ENCODE measurements at places on chromosomes 2 and 18.

GRCh38 chr2:19185086-19185485 is 173.3 kb downstream of the OSR1 start:
- no peak for DNase-seq

- DNase-seq = no peak
These were observed 54.6 kb downstream of the GALR1 start for GRCh38 chr18:77304268-77304667.

DNA sequence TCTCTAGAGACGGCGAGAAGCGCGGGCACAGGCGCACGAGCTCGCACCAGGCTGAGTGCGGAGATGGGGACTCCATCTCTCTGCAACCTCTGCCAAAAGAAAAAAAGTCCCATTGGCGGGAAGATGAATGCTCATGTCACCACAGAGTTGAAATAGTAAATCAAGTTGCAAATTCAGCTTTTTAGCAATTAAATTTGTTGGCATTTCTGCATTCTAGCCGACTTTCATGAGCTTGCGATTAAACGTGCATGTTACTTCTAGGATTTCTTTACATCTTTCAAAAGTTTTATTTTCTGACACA is 588 bp downstream of the CHAC2 start:
- no peak for DNase-seq

- no peak for DNase-seq
These were observed 44.9 kb downstream of the ZBTB14 start for GRCh38 chr18:5250603-5251002.

GRCh38 chr2:37642907-37643729 is 28.3 kb downstream of the CDC42EP3 start:
- no peak for DNase-seq

DNA sequence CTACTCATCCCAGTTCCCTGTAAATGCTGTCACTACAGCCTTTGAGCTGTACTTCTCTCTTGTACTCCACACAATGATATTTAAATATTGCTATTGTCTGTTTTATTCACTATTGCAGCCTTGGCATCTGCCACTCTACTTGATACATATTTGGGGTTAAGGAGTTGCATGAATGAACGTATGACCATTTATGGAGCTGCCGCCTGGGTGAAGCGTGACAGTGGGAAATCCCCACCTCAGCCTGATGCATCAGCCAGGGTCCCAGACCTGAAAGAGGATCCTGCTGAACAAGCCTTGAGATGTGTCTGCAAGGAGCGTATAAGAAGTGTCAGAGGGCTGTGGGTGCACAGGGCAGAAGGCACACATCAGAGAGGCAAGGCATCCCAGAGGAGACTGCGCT is 39.1 kb downstream of the MRPL35 start:
- no peak for DNase-seq

- DNase-seq = no peak
These were observed 59.0 kb upstream of the DNMT3A start for GRCh38 chr2:25400576-25401216.

DNA sequence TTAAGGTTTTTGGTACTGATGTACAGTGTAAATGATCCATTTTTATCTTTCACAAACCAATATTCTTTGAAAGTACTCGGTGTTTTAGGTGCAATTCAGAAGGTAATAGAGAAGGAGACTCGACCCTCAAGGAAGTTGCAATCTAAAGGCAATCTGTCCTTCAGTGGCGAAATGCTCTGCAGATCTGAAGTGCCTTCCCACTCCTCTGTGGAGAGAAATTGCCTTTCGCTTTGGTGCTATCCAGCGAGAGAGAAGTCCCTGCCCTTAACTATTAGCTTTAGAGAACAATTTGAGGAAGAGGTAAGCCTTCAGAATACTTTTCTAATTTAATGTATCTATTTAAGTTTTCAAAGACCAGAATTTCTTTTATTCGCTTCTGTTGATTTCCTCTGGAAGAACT is 371.8 kb upstream of the FANCL start:
- no peak for DNase-seq

- no peak for DNase-seq
These were observed 571.1 kb downstream of the TNS1 start for GRCh38 chr2:217431577-217432269.

DNA sequence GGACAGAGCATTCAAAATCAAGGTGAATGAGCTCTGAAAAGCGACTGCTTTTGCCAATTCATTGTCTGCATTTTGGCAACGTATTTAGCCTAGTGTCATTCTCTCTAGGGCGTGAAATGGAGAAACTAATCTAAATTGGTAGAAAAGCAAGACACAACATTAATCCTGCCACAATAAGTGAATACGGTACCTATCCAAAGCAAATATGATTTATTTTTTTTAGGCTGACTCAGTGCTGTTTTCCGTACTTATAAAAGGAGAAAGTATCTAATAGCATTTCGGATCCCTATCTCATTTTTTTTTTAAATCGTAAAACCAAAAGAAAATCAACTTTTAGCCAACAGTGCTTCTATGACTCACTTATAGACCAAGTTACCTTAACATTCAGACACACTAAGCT is 672.5 kb downstream of the LRP1B start:
- DNase-seq = no peak

DNA sequence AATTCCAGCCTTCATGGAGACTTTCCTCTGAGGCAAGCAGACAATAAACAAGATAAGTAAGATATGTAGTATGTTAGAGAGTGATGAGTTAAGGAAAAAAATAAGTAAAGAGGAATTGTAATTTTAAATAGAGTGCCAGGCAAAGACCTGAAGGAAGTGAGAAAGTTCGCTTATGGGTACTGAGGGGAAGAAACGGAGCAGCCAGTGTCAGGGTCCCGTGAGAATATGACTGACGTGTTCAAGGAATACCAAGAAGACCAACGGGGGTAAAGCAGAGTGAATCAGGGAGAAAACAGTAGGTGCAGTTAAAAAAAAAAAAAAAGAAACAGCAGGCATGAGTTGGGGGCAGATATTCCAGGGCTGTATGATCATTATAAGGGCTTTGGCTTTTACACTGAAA is 45.1 kb downstream of the ARHGEF33 start:
- no peak for DNase-seq

GRCh38 chr2:172693529-172694455 is 41.9 kb upstream of the RAPGEF4 start:
- no peak for DNase-seq

GRCh38 chr2:119240311-119241204 is 16.9 kb downstream of the STEAP3 start:
- DNase-seq = no peak

GRCh38 chr2:113183264-113183663 is 9.5 kb downstream of the PSD4 start:
- DNase-seq = no peak

DNA sequence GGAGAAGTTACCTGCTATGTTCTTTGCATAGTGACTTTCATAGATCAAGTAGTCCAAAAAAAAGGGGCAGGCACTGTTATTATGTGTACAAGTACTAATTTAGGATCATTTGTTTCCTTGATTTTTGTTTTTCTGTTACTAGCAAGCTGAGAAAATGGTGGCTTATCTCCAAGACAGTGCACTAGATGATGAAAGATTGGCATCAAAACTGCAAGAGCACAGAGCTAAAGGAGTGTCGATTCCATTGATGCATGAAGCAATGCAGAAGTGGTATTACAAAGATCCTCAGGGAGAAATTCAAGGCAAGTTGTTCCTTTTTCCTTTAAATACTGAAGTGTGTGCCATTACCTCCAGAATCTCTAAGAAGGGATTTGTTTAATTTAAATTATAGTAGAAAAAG is 19.6 kb upstream of the KCNJ13 start:
- DNase-seq = no peak

- DNase-seq = no peak
These were observed 24.4 kb downstream of the HK2 start for GRCh38 chr2:74858281-74858680.

DNA sequence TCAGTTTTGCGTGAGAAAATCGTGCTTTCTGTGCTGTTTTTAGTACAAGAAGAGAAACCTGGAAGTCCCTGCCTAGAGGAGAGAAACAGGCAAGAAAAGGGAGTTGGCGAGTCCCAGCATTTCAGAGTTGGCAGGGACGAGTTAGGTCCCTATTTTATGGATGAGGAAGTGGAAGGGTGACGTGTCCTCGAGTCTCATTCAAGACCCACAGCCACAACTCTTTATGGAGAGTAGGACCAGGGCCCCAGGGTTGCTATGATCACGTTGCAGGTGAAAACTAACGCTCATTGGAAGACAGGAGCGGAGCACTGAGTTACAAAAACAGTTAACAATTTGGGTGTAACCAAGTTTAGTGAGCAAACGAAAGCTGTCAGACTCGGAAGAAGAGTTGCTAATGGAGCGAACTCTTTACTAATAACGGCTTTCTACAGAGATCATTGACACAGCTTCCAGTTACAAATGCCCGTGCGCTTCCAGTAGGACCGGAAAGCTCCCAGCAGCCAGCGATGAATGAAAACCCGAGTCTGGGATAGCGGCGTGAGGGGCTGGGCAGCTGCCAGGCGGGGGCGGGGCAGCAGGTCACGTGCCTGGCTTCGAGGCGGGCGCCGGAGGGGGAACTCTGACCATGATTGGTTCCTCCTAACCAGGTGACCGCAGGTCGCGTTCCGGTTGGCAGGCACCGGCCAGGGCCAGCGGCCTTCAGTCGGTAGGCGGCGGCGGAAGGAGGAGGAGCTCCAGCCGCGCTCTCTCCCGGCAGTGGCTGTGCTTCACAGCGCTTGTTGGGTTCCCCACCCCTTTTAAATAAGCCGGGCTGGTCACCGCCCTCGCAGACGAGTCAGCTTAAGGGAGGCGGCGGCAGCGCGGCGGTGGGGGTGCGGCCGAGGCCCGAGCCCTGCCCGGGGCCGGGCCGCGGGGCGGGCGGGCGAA is at the start of gene CCNYL1:
Gene CCNYL1, plus strand, starts transcription at position 827 of the 927 bp plus-strand sequence. CDS start 257 bp downstream, outside the sequence.
- peak; percentile 96 for DNase-seq

- DNase-seq = no peak
These were observed 75.1 kb downstream of the SH3BP4 start for GRCh38 chr2:235026649-235027557.

DNA sequence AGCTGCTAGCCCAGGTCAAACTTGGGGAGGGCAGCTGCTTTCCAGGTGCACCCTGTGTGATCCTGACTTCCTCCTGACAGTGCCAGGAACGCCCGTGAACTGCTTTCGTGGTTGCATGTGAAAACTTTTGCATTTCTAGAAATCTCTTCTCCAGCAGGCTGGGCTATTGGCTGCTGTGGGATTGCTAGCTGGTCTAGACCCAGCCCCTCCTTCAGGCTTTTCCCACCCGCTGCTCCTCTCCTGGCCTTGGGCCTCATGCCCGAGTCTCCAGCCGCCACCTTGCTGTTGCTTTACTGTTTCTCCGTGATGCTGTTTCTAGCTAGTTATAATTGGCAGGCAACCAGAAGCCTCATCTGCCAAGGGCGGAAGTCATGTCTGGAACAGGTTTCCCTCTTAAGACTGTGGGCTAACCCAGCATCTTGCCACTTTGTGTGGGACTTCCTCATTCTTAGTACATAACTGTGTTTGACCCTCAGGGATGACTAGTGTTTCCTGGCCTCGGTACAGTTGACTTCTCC is 27.0 kb upstream of the MGAT4A start:
- peak; percentile 7 for DNase-seq

DNA sequence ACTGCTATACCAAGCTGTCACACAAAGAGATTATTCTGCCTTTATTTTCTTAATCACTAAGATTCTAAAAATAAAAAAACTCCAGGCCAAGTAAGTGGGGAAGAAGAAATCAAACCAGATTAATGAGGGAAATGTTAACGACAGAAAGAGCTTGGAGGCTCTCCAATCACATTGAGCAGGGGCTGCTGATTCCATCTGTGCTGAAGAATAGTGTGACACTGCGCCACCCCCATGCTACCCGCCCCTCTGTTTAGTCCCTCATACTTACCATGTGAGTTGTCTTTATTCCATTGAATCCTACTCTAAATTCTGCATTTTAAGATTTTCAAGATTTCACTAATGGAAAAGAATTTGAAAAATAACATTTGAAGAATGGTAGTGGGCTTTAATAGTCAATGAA is 998.0 kb upstream of the CDH2 start:
- no peak for DNase-seq

DNA sequence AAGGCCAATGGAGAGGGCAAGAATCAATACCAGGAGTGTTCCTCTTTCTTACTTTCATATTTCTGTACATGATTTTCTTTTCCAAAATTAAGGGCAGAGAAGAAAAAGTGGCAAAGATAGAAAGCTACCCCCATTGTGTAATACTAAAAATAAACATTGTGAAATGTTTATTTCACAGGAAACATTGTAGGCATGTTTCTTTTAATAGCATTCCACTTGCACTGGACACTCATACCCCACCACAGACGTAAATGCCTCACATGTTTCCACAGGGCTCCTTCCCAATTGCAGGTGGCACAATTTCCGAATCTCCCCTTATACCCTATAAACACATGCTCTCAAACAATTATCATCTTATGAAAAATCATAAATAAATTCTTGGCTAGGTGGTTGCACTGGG is 645.1 kb upstream of the SETBP1 start:
- no peak for DNase-seq

GRCh38 chr2:240432820-240433801 is 2.4 kb upstream of the GPC1 start:
- no peak for DNase-seq

DNA sequence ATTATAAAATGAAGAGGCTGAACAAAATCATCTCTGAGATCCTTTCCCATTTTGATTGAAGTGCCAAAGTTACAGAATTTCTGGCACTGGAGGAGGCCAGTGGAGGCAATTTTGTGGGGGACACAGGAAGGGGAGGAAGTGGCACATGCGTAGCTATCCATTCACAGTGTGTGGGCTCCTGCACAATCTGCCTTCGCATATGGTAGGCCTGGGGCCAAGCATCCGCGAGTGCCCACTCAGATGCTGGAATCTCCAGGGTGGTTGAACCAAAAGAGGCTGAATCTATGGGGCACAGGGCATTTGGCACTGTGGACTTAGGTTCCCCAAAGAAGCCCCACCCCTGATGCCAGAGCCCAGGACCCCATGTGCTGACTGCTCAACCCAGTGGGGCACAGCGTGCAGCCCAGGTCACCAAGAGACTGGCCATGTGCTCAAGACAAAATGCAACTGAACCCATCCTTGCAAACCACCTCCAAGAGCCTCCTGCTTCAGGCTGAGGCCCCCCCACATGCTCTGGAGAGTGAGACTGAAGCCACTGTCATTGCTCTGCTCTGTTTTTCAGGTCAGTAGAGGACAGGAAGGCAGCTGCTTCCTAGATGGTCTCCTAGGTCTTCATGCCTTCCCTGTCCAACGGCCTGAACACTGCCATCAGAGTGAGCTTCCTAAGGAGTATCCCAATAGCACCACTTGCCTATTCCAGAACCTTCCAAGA is 28.5 kb downstream of the ST8SIA5 start:
- no peak for DNase-seq

GRCh38 chr18:79899609-79900445 is 51.6 kb downstream of the SLC66A2 start:
- no peak for DNase-seq
